Activated CD4-positive, alpha-beta memory T cell treated with anti-CD3 and anti-CD28 coated beads, Interleukin-2, amount 10 ng/mL, durations not matched to agents 7 days and 5 days (primary cell): ENCODE measurements at places on chromosomes 13 and 19. TPM values are rescaled to one million over a fixed set of nuclear protein-coding genes. Genes with fewer than 3 reads are reported as not detected.

DNA sequence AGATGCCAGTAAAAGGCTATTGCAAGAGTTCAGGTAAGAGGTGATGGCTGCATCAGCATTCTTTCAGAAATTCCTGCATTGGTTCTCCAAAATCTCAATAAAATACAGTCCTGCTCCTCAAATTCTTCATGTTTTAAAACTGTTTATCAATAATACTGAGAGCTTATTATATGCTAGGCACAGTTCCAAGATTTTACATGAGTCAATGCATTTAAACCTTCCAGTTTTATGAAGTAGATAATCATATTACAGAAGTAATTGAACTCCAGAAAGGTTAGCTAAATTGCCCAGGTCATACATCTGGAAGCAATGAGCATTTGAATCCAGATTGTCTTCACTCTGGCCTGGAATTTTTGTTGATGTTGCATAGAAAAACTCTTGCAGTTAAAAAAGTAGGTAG is 282.9 kb upstream of the SLITRK6 start:
- H3K4me1 ChIP-seq, result no peaks in the 10 kb centered on the region
- H3K27me3 ChIP-seq, result no peaks in the 10 kb centered on the region
- no peak overlapping the region for H3K27ac ChIP-seq
- H3K36me3 ChIP-seq, result no peaks in the 10 kb centered on the region
- DNase-seq, result no peak

GRCh38 chr13:100212904-100213553 is 124.1 kb downstream of the PCCA start:
- H3K27ac ChIP-seq, result no peak overlapping the region
- DNase-seq, result no peak
- H3K4me3 ChIP-seq, result no peak overlapping the region
- peaks cover 4% of the 10 kb centered on the region for H3K36me3 ChIP-seq

Gene LHB
- total RNA-seq, result 0.88 TPM

DNA sequence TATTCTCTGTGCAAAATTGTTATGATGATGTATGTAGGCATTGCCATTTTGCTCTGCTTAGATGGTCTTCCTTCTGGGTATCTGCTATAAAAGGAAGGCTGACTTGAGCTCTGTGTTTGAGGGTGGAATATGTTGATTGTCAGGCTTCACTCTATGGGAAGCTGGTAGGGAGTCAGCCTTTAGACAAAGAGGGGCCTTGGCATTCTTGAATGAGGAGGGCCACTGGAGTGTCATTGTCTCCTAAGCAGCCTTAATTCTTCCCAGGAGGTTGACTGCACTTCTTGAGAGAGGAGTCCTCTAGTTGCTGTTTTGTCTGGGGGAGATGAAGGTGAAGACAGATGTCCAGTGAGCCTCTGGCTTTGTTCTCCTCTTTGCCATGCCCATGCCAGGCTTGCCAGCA is 266.8 kb downstream of the KCNRG start:
- H3K36me3 ChIP-seq, result peaks cover 9% of the 10 kb centered on the region
- H3K27ac ChIP-seq, result no peak overlapping the region
- DNase-seq, result no peak
- peaks cover 25% of the 10 kb centered on the region for H3K27me3 ChIP-seq
- H3K4me1 ChIP-seq, result peaks cover 15% of the 10 kb centered on the region

GRCh38 chr19:20247016-20247683 is 80.1 kb downstream of the ZNF486 start:
- no peaks in the 10 kb centered on the region for H3K27me3 ChIP-seq
- H3K4me3 ChIP-seq, result no peak overlapping the region
- DNase-seq, result peak; percentile 21
- H3K27ac ChIP-seq, result no peak overlapping the region
- H3K36me3 ChIP-seq, result peaks cover 8% of the 10 kb centered on the region
- peaks cover 8% of the 10 kb centered on the region for H3K4me1 ChIP-seq

Gene LILRA5
- total RNA-seq, result not detected

Gene MAST3
- 29.2 TPM for total RNA-seq

Gene THSD8
- 19.2 TPM for total RNA-seq

DNA sequence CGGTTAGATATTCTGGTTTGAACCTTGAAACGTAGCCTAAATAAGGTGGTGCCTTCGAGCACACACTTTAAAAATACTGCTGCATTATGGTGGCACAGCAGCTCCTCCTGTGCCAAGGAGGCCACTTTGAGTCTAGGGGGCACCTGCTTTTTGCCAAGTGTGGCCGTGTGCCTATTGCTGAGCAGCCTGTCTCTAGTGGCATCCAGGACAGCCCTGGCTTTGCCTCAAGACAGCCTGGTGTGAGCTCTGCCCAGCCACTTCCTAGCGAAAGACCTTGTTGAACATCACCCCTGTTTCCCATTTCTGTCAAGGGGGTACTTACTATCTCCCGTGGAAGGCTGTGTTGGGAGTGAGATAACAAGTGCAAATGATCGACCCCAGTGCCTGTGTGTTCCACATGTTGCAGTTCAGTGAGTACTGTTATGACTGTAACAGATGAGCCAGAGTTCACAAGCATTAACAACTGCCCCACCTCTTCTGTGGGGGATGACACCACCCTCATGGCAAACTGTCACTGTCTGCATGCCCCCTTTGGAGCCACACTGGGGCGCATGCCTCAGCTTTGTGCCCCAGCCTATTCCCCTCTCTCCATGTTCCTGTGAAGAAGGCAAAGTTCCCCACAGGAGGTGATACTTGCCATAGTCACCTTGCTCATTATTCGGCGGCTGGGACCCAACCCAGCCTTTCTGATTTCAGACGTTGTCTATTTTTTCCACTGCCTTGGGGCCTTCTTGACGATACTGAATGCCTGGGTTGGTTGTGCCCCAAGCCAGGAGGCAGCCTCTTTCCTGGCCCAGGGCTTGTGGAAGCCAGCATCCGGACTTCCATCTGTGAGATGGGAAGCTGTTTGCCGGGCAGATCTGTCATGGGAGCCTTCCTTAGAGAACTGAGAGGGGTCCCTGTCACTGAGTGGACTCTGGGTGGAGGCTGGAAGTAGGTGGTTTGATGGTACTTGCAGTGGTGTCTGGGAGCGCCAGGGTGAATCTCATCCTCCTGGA is 5.4 kb downstream of the GATAD2A start:
- peak; percentile 23 for DNase-seq
- H3K4me3 ChIP-seq, result no peak overlapping the region
- no peaks in the 10 kb centered on the region for H3K27me3 ChIP-seq
- peaks cover 39% of the 10 kb centered on the region for H3K36me3 ChIP-seq
- H3K27ac ChIP-seq, result peak overlapping the region; percentile 59
- H3K4me1 ChIP-seq, result peaks cover 68% of the 10 kb centered on the region

Gene DNAAF3
- not detected for total RNA-seq

Gene TNNI3
- total RNA-seq, result not detected

GRCh38 chr13:78978381-78978998 is 319.5 kb upstream of the OBI1 start:
- H3K36me3 ChIP-seq, result no peaks in the 10 kb centered on the region
- H3K27ac ChIP-seq, result no peak overlapping the region
- no peak overlapping the region for H3K4me3 ChIP-seq
- peaks cover 11% of the 10 kb centered on the region for H3K27me3 ChIP-seq
- no peaks in the 10 kb centered on the region for H3K4me1 ChIP-seq

DNA sequence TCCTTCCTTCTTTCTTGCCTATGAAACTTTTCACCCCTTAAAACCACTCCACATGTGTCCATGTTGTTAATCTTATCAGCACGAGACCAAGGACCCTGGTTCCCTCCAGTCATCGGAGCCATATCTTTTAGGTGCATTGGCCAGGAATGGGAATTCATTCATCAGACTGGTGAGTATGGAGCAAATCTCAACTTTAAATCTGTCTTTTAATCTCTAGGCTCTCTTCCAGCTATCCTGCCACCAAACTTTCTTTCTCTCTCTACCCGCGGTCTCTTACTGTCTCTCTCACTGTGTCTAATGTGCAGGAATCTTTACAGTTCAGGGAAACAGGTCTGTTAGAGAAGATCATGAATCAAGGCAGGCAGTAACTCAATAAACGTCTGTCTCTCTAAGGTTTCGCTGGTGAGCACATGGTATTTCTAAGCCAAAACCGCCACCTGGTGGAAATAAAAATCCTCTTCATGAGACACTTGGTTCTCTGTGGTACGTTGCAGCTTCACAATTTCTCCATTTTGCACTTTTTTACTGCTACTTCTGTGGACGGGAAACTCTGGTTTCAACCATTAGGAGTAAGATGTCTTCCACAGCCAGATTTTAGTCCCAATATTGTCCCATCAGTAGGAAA is 16.1 kb downstream of the LGALS16 start:
- peak; percentile 48 for DNase-seq
- H3K36me3 ChIP-seq, result peaks cover under 1% of the 10 kb centered on the region
- H3K4me3 ChIP-seq, result no peak overlapping the region
- no peak overlapping the region for H3K27ac ChIP-seq
- peaks cover 26% of the 10 kb centered on the region for H3K4me1 ChIP-seq

GRCh38 chr19:3673506-3674439 is 26.5 kb downstream of the PIP5K1C start:
- no peaks in the 10 kb centered on the region for H3K27me3 ChIP-seq
- no peaks in the 10 kb centered on the region for H3K36me3 ChIP-seq
- DNase-seq, result no peak
- peaks cover 20% of the 10 kb centered on the region for H3K4me1 ChIP-seq

DNA sequence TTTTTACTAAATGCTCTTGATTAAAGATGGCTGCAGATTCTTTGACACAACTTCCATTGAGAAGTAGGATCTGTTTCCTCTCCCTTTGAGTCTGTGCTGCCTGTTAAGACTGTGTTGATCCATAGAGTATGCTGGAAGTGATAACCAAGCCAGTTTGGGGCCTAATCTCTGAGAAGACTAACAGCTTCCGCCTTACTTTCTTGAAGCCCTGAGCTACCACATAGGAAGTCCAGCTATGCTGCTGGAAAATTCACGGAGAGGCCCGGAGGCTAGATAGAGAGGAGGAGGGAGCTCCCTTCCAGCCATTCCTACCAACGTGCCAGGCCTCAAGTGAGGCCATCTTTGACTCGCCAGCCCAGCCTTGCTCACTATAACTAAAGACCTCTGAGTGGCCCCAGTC is 12.5 kb downstream of the RAP2A start:
- no peak for DNase-seq
- no peak overlapping the region for H3K4me3 ChIP-seq
- H3K27ac ChIP-seq, result no peak overlapping the region
- H3K36me3 ChIP-seq, result peaks cover 26% of the 10 kb centered on the region

DNA sequence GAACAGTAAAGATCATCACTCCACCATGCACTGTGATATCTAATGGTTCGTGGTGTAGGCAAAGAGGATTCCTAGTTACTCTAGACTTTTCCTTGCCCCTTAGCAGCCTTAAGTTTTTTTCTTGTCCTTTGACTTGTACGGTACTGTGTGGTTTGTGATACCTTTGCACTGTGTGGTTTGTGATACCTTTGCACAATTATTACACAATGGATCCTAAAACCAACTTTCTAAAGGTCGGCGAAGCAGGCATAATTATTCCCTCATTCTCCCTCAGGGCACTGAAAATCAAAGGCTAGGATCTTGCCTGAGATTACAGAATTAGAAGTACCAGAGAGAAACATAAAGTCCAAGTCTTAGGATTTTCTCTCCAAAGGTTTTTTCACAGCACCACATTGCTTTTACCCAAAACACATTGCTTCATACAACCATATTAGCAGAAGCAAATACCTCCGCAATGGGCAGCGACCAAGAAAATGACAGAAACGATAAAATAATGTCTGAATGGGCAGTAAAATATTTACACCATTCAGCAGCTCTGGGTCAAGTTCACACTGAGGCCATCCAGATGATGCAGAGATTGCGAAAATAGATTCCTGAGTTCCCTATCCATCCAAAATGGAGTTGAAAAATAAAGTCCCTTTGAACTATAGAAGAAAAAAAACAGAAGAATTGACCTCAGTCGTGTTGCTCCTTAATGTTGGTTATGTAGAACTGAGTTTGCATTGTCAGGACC is 106.4 kb downstream of the FGF14 start:
- no peaks in the 10 kb centered on the region for H3K4me1 ChIP-seq
- H3K36me3 ChIP-seq, result no peaks in the 10 kb centered on the region
- no peaks in the 10 kb centered on the region for H3K27me3 ChIP-seq
- no peak overlapping the region for H3K27ac ChIP-seq
- no peak for DNase-seq

- no peak overlapping the region for H3K27ac ChIP-seq
- no peaks in the 10 kb centered on the region for H3K27me3 ChIP-seq
- no peak for DNase-seq
- H3K36me3 ChIP-seq, result no peaks in the 10 kb centered on the region
- no peak overlapping the region for H3K4me3 ChIP-seq
Observed at GRCh38 chr13:66506979-66507378, 723.2 kb downstream of the PCDH9 start.

DNA sequence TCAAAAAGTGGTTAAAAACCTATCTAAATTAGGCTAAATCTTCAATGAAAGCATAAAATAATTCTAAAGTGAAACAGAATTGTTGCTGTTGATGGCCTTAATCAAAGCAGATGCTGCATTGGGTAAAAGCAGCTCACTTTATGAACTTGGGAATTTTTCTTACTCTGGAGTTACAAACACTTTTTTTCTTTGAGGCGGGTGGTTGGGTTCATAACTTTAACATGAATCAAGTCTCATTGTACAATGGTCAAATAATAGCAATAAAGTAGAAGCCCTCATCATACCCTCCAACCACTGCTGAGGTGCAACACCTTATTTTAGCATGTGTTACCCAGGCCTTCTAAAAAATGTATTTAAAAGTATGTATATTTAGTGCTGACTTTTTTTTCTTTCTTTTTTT is 29.1 kb downstream of the NUP58 start:
- H3K27ac ChIP-seq, result peak overlapping the region; percentile 8
- no peak for DNase-seq
- peaks cover 4% of the 10 kb centered on the region for H3K4me1 ChIP-seq
- no peaks in the 10 kb centered on the region for H3K27me3 ChIP-seq

GRCh38 chr13:112892426-112893206 is 76.4 kb upstream of the MCF2L start:
- H3K27ac ChIP-seq, result no peak overlapping the region
- peaks cover 22% of the 10 kb centered on the region for H3K27me3 ChIP-seq
- H3K4me3 ChIP-seq, result no peak overlapping the region
- no peak for DNase-seq
- H3K36me3 ChIP-seq, result no peaks in the 10 kb centered on the region

GRCh38 chr13:109509154-109509900 is 277.1 kb downstream of the IRS2 start:
- H3K27ac ChIP-seq, result no peak overlapping the region
- H3K4me3 ChIP-seq, result no peak overlapping the region
- H3K27me3 ChIP-seq, result peaks cover 15% of the 10 kb centered on the region
- no peak for DNase-seq

Gene ZNF419
- 12.0 TPM for total RNA-seq

- H3K27ac ChIP-seq, result peak overlapping the region; percentile 31
- H3K36me3 ChIP-seq, result peaks cover 64% of the 10 kb centered on the region
- peaks cover 41% of the 10 kb centered on the region for H3K4me1 ChIP-seq
- DNase-seq, result no peak
- no peak overlapping the region for H3K4me3 ChIP-seq
Observed at GRCh38 chr19:41895745-41896580, 13.0 kb downstream of the ARHGEF1 start.

- H3K4me1 ChIP-seq, result peaks cover 80% of the 10 kb centered on the region
- no peak overlapping the region for H3K4me3 ChIP-seq
- DNase-seq, result no peak
- peaks cover 78% of the 10 kb centered on the region for H3K36me3 ChIP-seq
- H3K27ac ChIP-seq, result peak overlapping the region; percentile 98
Observed at GRCh38 chr13:48505012-48505411, 27.9 kb downstream of the RCBTB2 start.
